WTC11 (cell line): ENCODE measurements at places on chromosomes 1 and 21.

DNA sequence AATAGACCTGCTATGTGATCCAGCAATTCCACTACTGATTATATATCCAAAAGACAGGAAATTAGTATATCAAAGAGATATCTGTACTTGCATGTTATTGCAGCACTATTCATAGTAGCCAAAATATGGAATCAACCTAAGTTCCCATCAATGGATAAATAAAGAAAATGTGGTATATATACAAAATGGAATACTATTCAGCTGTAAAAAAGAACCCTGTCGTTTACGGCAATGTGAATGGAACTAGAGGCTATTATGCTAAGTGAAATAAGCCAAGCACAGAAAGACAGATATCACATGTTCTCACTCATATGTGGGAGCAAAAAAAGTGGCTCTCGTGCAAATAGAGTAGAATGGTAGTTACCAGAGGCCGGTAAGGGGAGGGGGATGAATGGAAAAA, 9.2 kb downstream of the DNAH14 start:
- no peaks in the 10 kb centered on the region for H3K4me1 ChIP-seq
- DNase-seq, result no peak
- H3K27me3 ChIP-seq, result no peaks in the 10 kb centered on the region; the same call in 1 of the 2 replicates
- H3K27ac ChIP-seq, result no peak overlapping the region

DNA sequence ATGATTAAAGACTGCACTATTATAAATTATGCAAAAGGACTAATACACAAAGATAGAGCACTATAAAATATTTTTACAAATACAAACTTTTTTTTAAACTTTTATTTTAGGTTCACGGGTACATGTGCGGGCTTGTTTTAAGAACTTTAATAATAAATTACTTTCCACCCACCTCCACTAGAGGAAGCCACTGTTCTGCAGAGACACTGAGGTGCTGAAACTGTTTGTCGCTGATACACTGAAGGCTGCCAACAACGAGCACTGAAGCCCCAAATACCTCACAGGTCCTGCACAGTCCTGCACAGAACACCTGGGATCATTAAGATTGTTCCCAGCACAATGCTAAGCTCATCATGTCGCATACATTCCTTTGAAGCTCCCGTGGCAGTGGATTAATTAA, 19.9 kb downstream of the COA6 start:
- H3K4me1 ChIP-seq, result no peaks in the 10 kb centered on the region
- H3K36me3 ChIP-seq, result peaks cover 14% of the 10 kb centered on the region
- H3K27ac ChIP-seq, result no peak overlapping the region
- no peaks in the 10 kb centered on the region for H3K27me3 ChIP-seq

GRCh38 chr1:222813866-222814535, 838 bp upstream of the DISP1 start:
- H3K4me3 ChIP-seq, result peak overlapping the region; percentile 93
- no peak for DNase-seq

- H3K4me1 ChIP-seq, result peaks cover 11% of the 10 kb centered on the region
- no peak overlapping the region for H3K27ac ChIP-seq
- peaks cover 7% of the 10 kb centered on the region for H3K36me3 ChIP-seq
- peaks cover 4% of the 10 kb centered on the region for H3K27me3 ChIP-seq
Measured at GRCh38 chr1:84294751-84295150, 6.8 kb upstream of the SAMD13 start.

DNA sequence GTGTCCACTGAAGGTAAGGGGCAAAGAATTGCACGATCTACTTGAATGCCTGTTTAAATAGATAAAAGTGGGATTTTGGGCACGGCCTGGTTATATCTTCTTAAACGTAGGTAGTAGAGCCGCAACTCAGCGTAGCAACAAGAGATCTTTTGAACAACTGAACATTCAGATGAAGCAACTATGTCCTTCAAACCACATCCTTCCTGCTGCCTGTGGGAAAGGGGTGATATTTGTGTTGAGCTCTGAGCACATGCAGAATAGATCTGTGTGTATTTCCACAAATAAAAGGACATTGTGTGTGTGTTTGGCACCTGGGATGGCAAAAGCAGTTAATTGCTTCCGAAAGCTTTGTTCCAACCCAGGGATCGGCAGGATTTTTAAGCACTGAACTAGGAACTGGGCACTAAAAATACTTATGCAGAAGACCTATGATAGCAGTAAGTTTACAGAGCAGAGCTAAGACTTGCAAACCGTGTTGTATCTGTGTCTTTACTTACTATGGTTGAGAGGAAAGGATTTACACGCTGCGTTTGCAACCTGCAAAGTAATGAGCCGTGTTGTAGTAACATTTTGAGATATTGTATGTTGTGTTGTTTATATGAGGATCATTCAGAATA, 333.4 kb downstream of the CHRM3 start:
- H3K4me1 ChIP-seq, result no peaks in the 10 kb centered on the region
- no peaks in the 10 kb centered on the region for H3K27me3 ChIP-seq
- no peak overlapping the region for H3K27ac ChIP-seq
- no peak for DNase-seq
- no peak overlapping the region for H3K4me3 ChIP-seq
- H3K36me3 ChIP-seq, result no peaks in the 10 kb centered on the region

DNA sequence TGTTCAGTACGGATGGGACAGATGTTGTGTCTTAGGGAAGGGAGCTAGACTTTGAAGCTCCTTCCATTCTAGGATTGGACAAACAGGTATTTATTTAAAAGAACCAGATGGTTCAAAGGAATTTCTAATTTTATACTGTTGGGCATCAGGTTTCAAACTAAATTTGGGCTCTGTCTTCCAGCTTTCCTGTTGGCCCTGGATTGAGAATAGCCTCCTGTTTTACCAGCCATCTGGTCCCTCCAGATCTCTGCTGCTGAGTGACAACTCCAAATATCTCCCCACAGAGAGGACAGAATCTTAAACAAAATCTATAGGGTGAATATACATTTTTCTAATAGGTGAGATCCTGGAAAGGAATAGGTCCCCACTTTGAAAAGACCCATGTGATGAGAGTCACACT, 52.5 kb upstream of the CNIH3 start:
- no peak overlapping the region for H3K4me3 ChIP-seq
- peaks cover 3% of the 10 kb centered on the region; the same call in 1 of the 2 replicates for H3K27me3 ChIP-seq
- no peak overlapping the region for H3K27ac ChIP-seq
- DNase-seq, result no peak

DNA sequence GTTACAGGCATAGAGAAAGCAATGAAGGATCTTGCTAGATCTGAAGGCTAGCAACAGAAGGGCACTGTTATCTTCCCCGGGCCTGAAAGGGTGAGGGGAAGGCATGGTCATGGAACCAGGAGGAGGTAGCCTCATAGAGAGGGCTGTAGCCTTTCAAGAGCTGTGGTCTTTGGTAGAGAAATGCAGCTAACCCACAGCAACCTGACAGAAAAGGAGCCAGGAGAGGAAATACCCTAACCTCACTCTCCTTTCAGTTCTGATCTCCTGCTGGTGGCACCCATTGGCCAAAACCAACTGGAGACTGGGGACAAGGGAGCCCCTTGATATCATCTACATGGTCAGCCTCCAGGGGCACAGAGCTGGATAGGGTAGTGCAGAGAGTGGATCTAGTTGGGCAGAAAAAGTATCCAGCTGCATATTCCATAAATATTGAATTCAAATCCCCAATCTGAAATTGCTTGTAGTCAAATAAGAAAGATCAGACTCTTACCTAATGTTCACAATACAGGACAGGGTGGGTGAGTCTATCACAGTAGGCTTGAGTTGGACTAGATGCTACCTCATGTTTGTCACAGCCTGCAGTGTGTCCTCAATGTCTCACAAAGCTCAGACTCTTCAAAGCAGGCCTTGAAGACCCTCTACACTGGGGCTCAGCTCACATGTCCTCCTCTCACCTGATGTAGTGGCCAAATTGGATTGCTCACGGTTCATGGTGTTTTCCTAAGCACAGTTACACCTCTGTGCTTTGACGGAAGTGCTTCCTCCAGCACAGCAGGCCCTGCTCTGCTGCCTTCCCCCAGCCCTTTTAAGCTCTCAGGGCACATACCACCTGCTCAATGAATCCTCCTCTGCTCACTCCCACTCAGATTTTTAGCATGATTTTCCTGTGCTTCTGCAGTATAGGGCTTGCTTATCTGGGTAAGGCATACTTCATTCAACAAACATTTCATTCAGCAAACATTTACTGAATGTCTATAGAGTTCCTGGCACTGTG, 74.1 kb upstream of the JUN start:
- H3K27ac ChIP-seq, result no peak overlapping the region
- no peak for DNase-seq
- H3K4me1 ChIP-seq, result peaks cover 29% of the 10 kb centered on the region
- H3K4me3 ChIP-seq, result no peak overlapping the region

- H3K27ac ChIP-seq, result no peak overlapping the region
- peaks cover 8% of the 10 kb centered on the region; the same call in 1 of the 2 replicates for H3K4me1 ChIP-seq
- H3K4me3 ChIP-seq, result no peak overlapping the region
Measured at GRCh38 chr1:152125834-152126443, 10.7 kb upstream of the TCHH start.

DNA sequence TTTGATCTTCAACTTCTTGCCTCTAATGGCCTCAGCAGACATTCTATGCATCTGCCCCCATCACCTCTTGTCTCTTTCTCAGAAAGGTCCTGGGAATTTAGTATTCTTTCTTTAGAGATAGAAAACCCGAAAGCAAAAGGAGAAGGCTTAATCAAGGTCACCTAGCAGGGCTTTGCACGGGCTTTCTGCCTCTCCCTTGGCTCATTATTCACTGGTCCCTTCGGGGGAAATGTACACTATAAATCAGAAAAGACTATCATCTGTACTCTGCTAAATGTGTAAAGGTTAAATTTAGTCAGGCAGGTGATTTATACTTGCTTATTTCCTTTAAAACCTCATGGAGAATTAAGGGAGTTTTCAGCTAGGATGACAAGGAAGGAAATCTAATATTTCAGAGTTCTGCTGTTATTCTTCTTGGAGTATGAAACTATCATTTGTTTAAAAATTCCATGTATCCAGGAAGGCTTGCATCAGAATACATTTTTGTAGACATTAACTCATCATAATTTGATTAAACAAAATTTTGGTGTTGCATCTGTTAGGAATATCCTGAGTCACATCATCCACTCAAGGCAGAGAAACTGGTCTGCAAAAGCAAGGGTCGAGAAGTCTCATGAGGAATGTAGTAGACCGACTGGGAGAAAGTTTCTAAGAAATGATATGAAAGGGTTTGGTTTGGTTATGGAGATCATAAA, 124.6 kb downstream of the GABPA start:
- 0 out of 2 replicates have a peak, but pooled peaks cover 8% of the 10 kb centered on the region for H3K4me1 ChIP-seq
- H3K36me3 ChIP-seq, result no peaks in the 10 kb centered on the region
- H3K27me3 ChIP-seq, result no peaks in the 10 kb centered on the region
- no peak for DNase-seq
- H3K27ac ChIP-seq, result no peak overlapping the region
- H3K4me3 ChIP-seq, result no peak overlapping the region

- no peaks in the 10 kb centered on the region for H3K36me3 ChIP-seq
- 0 out of 2 replicates have a peak, but pooled peaks cover 2% of the 10 kb centered on the region for H3K4me1 ChIP-seq
- no peak overlapping the region for H3K27ac ChIP-seq
- no peak overlapping the region for H3K4me3 ChIP-seq
- no peak for DNase-seq
Measured at GRCh38 chr1:3226701-3227350, 157.8 kb downstream of the PRDM16 start.

DNA sequence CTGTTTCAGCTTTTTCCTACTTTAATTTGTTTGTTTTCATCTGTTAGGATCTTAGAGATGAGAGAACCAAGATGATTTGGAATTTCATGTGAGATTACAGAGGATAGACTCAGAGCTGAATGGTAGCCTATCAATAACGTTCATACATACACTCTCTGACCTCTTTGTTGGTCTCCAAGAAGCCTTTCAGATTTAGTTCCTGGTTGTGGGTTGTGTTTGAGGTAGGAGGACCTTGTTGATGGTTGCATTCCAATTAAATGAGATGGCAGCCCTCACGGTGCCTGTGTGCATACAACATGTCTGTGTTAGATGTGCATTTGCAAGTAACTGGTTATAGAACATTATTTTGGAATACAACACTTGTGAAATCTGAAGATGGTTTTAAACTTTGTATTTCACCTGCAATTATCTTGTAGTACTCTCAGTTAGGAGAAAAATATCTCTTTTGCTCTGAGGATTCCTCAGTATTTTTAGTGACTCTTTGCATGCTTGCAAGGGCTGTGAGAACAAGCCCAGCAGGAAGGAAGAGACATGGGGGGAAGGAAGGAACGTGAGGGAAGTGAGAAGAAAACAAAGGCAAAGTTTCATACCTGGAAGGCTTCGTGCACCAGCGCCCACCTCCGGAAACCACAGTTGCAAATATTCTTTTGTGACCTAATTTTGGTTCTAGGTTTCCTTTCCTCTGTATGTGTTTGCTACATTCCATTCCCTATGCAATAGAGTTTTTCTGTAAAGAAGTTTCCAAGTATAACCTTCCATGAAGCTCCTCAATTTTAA, 291.8 kb downstream of the DISC1 start:
- H3K27ac ChIP-seq, result no peak overlapping the region
- H3K36me3 ChIP-seq, result no peaks in the 10 kb centered on the region
- no peak overlapping the region for H3K4me3 ChIP-seq
- peaks cover 24% of the 10 kb centered on the region for H3K4me1 ChIP-seq
- DNase-seq, result no peak
- H3K27me3 ChIP-seq, result no peaks in the 10 kb centered on the region

DNA sequence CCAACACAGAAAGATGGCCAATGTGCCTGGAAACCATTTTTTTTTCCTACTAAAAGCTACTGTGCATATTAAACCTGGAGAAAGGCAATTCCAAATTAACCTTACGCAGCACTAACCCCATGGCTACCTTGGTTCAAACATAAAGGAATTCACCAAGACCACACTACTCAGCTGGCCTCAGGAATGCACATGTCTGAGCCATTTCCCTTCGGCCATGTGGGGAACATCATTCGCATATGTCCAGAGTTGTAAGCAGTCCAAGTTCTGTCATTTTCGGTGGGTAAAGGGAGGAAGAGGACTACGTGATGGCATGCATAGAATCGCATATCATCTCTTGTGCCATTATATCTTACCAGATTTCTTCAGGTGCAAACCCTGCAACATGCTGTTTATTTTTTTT, 175.4 kb downstream of the NTMT2 start:
- no peak overlapping the region for H3K27ac ChIP-seq
- peaks cover 6% of the 10 kb centered on the region; the same call in 1 of the 2 replicates for H3K4me1 ChIP-seq
- no peak overlapping the region for H3K4me3 ChIP-seq
- H3K27me3 ChIP-seq, result no peaks in the 10 kb centered on the region
- DNase-seq, result no peak

DNA sequence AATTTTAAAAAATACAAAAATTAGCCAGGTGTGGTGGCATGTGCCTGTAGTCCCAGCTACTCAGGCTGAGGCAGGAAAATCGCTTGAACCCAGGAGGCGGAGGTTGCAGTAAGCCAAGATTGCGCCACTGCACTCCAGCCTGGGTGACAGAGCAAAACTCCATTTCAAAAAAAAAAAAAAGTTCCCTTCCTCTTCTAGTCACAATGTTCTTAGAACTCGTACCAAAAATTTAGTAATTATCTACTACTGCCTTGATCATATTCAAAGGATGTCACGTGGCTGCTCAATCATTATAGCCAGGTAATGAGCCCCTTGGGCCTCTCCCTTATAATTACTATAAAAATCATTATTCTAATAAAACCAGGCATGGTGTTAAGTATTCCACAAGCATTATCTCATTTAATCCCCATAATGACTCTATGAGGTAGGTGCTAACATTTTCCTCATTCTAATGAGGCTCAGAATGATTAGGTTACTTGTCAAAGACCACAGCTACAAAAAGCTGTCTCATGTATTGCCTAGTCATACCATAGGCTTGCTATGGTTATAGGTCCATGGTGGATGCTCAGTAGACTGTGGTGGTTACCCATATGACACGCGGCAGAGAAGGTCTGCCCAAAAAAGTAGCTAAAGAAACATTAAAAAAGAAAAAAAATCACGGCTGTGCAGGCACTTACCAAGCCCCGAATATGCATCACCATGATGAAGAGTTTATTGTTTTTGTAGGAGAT, 15.5 kb upstream of the PPP1R15B start:
- no peaks in the 10 kb centered on the region for H3K4me1 ChIP-seq
- no peaks in the 10 kb centered on the region for H3K27me3 ChIP-seq
